ENCODE measurements at places on chromosomes 13 and 19.

DNA sequence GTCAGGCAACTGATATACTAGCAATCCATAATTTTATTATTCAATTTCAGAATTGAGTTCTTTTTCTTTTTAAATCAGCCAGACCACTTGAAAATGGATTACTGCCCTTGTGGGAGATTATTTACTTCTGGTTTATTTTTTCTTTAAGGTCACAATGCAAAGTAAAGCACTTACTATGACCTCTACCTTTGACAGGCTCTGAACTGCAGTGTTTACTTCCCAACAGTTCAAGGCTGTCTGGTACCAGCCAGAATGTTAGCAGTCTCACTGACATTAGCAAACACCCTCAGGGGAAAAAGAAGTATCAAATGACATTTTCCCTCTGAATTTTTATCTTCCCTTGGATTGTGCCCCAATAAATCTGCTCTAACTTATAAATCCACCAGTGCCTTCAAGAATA is 57.5 kb downstream of the RAP2A start:
- no peak for DNase-seq

- no peak for DNase-seq
Measured at GRCh38 chr19:5826531-5827341, 12.8 kb downstream of the FUT6 start.

GRCh38 chr13:36820222-36820621 is 1.2 kb downstream of the RFXAP start:
- no peak for DNase-seq

DNA sequence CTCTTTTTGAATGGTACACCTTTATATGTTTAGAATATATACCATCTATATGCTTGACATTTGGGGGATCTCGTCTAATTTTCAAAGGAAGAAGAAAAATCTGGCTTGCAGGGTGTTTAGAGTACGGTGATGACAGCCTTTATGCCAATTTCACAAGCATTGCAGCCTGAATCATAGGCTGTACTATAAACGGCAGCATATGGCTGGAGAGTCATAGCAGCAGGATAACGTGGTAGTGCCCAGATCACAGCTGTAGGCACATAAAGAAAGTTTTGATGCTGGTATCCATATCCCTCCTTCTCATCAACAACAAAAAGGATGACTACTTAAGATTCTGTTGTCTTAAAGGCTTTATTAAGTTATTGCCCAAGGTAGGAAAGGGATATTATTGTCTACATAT is 253.0 kb downstream of the PCDH9 start:
- peak; percentile 11 for DNase-seq

- DNase-seq: peak; percentile 93
Measured at GRCh38 chr13:76516013-76516412, 370.2 kb downstream of the KCTD12 start.

DNA sequence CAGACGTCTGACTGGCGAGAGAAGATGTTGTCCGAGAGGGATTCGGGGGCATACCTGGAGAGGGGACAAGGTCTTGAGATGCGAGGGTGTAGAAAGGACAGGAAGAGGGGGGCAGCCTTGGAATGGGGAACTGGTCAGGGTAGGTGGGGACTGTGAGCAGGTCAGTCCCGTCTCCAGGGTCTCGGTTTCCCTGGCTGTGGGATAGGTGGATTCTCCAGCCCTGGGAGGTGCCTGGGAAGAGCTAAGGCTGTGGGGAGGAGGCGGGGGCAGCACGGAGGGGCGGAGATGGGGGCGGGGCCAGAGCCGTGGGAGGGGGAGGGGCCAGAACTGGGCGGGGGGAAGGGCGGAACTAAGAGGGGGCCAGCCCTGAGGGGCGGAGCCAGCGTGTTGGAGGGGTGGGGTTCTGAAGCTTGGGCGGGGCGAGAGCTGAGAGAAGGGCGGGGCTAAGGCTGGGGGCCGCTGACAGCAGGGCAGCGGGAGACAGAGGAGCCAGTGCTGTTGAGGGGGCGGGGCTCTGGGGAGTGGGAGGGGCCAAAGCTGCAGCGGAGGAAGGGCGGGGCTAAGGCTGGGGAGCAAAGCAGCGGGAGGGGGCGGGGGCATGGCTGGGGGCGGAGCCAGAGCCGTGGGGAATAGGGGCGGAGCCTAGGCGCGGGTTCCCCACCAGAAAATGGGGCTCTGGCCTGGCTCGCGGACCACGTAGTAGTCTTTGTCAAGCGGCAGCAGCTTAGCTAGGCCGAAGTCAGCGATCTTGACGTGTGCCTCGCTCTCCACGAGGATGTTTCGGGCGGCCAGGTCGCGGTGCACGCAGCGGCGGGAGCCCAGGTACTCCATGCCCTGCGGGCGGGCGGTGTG is 9.5 kb upstream of the INSL3 start:
- peak; percentile 84 for DNase-seq
